Non-pigmented ciliary epithelial cell (primary cell): ENCODE measurements at places on chromosomes 12 and 14.

- no peak for DNase-seq
These were observed 83.7 kb downstream of the TNFAIP2 start for GRCh38 chr14:103206836-103207387.

DNA sequence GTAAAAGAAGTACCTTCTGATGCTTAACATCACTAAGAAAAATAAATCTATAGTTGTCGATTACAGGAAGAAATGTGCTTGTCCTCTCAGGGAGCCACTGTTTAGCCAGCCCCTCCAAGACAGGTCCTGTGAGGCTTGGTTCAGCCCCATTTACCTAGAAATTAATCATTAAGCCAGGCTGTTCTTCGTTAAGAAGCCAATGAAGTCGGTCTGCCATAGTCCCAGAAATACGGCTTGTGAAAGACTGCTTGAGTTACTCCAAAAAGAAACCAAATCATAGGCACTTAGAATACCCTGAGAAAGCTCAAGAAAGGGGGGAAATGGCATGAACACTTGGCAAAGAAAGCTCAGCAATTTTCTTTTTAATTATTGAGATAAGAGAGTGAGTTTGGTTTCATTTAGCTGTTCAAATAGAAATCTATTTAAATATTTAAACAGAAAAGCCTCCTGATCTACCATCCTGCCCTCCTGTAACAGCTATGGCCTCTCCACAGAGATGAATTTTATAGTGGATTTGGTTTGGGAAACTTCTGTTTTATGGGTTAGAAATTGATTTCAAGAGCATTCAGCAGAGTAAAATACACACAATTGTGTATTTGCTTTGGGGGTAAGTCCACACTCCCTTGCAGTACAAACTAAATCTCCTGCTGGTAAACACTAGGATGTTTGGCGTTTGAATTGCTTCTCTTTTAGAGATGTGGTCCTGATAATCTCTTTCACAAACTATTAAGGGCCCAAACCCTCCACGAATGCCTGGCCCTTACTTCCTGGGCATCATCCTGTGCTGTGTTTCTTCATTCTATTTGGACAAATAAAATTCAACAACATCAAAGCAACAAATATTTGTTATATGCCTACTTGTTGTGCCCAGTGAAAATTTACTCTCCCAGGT, 234.4 kb downstream of the SEC23A start:
- DNase-seq = no peak

- no peak for DNase-seq
These were observed 25.0 kb downstream of the IFT81 start for GRCh38 chr12:110149086-110149660.

- DNase-seq = no peak
These were observed 128.4 kb downstream of the GALC start for GRCh38 chr14:87864356-87865270.

DNA sequence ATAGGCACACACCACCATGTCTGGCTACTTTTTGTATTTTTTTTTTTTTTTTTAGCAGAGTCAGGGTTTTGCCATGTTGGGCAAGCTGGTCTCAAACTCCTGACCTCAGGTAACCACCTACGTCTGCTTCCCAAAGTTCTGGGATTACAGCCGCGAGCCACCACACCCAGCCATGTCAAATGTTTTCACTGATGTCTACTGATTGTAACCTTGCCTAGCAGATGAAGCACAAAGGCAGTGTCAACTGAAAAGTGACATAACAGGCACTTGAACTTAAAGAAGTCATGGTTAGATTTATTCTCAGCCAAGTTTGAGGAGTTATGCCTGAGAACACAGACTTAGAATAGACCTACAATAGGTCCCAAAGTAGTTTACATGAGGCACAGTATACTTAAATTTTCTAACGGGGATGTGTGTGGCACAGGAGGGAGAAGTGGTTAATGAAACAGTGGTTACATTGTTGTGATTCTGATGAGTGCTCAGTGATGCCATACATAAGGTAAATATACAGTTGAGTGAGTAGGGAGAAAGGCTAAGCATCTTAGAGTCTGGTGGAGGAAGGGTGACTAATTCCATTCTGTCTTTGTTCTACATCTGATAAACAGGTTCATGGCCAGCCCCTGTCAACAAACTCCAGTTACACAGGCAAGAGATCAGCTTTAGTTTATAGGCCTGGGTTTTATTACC, 12.6 kb upstream of the RNASE4 start:
- no peak for DNase-seq

GRCh38 chr14:33612197-33612505, 338.7 kb downstream of the EGLN3 start:
- no peak for DNase-seq

DNA sequence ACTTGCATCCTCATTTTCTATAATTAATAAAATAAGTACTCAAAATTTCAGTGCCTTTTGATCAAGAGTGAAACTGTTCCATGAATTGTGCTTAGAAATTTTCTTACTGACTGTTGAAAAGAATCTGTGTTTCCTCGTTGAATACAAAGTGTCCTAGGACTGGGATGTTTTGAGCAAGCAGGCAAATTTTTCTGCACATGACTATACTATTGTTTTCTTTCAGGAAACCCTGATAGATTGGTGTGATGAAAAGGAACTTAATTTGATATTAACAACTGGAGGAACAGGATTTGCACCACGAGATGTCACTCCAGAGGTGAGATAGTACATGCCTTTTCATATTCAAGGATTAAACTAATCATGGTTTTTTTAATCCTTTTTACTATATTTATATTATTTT, 316.3 kb downstream of the GPHN start:
- DNase-seq = no peak

DNA sequence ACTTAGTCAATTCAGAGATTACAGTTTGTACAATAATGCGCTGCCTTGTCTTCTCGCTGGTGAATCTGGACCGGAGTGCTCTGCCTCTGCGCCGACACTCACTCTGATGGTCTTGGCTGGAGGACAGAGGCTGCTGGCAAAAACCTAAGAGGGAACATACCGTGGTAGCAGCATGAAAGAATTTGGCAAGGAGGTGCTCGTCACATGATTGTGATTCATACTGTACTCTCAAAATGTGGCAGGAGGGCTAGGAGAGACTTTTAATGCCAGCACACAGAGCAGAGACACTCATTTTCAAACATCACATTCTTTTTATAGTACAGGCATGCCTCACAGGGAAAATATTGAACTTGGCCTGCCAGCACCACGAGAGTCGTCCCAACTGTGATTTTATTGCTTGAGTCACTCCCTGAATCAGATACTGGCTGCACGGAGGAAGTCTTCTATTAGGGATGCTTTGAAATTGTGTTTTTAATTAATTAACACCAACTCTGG, 67.8 kb downstream of the HMGA2 start:
- DNase-seq = peak; percentile 95

- DNase-seq = peak; percentile 40
These were observed 35.8 kb upstream of the PRKAB1 start for GRCh38 chr12:119631930-119632678.
